NCI-H1930 (cell line): ENCODE measurements at places on chromosomes 2 and 18.

DNA sequence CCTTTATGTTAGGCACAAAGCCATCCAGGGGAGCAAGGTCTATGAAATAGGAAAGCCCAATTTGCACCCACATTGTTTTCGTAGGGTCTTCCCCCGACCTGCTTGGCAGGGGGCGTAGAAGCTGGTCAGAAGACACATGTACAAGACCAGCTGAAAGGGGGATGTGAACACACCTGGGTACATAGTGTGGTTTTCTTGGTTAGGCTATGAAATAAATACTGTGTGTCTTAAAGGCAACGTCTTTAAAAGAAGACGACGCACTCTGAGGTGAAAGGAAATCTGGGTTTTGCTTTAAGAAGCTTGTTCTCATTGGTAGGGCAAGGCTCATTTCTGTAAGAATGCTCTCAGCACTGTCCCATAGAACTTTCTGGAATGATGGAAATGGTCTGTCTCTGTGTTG, 60.0 kb upstream of the KLF7 start:
- DNase-seq = no peak

DNA sequence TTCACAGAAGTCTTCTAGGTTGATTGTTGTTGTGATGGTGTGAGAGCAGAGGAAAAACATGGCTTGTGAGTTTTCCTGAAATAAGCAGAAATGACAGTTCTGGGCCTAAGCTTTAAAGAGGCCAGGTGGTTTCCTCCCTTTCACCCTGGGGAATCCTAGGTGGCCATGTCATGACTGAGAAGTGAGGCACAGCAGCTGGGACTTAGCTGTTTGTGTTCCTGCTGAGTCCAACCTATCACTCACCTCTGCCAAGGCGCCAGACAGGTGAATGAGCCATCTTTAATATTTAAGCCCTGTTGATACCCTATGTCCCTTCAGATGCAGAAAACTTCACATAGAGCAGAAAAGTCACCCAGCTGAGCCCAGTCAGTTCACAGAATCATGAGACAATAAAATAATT, 384.4 kb downstream of the SLC4A3 start:
- no peak for DNase-seq

DNA sequence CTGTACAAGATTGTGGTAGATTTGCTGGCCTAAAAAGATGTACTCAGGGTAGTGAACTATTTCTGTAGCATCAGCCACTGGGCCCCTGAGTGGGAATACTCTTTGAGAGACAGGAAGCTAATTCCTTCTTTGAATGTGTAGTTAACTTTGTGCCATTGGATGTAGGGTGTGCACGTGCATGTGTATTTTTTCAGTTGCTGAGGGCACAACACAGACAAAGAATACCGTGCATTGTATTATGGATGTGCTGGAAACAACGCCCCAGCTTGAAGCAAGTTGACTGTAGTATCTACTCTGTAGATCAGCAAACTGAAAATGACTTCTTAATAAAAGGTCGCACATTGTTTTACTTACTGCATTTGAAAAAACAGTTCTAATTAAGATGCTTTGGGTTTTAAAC, 14.1 kb downstream of the CRIM1 start:
- DNase-seq = no peak

- no peak for DNase-seq
These were observed 267.3 kb downstream of the SPAG16 start for GRCh38 chr2:213551526-213551925.

DNA sequence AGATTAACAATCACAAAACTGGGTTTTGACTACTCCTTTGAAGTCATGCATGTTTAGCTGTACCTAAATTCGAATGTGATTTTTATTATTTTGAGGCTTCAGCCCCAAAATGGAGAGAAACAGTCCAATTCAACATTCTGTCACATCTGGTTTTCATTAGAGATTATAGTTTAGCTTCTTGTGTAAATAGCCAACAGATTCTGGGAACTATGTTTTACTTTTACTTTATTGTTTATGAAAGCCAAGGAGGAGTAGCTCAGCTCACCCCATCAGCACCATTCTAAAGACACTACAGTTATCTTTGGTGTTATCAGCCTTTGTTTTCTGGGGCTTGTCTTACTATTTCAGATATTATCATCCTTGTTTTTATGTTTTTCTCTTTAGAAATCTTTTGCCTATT, 465.0 kb upstream of the CWC22 start:
- no peak for DNase-seq

DNA sequence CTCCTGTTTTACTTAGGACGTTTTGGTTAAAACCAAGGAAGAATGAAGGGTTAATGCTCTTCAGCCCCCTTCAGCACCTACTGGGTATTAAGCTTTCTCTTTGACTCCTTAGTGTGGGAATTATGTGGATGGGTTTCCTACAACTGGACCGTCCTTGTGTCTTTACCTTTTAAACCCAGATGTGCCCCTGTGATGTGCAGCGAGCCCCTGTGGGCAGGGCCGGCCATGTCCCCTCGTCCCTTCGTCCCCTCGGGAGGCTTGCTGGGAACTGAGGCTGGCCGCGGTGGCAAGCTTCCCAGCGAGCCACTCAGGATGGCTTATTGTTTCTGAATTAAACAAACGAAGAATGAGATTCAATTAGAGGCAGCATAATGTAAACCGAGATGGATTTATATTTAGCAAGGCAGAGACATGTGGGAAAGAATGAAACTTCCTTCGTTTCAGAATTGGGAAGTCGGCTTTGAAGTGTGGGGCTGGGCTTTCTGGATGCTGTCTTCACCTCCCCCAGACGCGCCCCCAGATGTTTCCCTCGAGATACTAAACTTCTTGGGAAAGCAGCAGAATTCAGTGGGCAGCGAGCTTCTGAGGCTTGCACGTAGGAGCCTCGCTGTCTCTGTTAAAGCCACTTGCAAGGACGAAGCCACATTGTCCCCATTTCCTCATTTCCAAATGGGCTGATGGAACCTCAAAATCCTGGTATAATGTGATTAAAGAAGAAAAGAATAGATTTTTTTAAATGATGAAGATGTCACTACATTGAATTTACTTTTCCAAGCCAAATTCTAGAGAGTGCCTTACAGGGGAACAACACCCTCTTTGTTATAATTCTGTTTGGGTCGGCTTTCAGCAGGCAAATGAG, 146.0 kb downstream of the VAPA start:
- no peak for DNase-seq

- DNase-seq = no peak
These were observed 35.3 kb downstream of the ZCCHC2 start for GRCh38 chr18:62558015-62558663.
